ENCODE measurements at places on chromosomes 7 and 10.

GRCh38 chr10:48541144-48541795 is 63.6 kb downstream of the ARHGAP22 start:
- no peak for DNase-seq

DNA sequence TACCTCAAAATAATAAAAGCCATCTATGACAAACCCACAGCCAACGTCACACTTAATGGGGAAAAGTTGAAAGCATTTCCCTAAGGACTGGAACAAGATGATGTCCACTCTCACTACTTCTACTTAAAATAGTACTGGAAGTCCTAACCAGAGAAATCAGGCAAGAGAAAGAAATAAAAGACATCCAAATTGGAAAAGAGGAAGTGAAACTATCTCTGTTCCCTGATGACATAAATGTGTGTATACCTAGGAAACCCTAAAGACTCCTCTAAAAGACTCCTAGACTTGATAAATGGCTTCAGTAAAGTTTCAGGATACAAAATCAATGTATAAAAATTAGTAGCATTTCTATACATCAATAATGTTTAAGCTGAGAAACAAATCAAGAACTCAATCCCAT is 314.1 kb downstream of the WDR37 start:
- DNase-seq: no peak

- no peak for DNase-seq
These were observed 169.5 kb upstream of the LYZL1 start for GRCh38 chr10:29119374-29119773.

DNA sequence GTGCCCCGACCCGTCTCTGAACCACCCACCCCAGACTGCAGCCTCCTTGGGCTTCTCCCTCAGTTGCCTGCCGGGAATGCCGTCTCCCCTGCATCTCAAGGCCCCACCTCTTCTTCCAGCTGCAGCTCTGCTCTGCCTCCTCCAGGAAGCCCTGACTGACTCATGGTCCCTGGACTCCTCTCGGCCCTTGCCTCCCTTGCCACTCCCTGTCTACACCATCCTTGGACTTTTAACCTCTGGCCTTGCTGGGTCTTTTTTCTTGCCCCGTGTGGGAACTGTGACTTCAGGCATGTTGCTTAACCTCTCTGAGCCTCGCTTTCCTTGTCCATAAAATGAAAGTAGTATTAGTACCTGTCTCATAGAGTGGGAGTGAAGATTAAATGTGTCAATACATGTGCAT is 56.3 kb downstream of the C10orf105 start:
- no peak for DNase-seq

DNA sequence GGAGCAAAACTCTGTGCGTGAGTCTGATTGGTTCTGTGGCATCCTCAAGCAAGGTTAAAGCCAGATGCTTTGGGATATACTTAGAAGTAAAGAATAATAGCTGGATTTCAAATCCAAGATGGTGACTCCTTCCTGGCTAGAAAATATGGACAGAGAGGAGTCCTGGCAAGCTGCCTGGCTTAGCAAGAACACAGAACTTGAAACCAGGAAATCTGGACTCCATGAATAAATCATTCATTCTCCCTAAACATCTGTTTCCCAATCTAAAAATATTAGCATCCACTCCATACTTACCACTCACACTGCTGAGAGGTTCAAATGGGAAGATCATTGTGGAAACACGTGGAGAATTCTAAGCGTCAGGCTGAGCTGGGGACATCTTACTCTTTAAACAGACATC is 1074.1 kb upstream of the AUTS2 start:
- DNase-seq: no peak

- no peak for DNase-seq
These were observed 257.0 kb upstream of the ZNF32 start for GRCh38 chr10:43905512-43906236.

- DNase-seq: no peak
These were observed 382.1 kb downstream of the ANKRD7 start for GRCh38 chr7:118606602-118607001.

DNA sequence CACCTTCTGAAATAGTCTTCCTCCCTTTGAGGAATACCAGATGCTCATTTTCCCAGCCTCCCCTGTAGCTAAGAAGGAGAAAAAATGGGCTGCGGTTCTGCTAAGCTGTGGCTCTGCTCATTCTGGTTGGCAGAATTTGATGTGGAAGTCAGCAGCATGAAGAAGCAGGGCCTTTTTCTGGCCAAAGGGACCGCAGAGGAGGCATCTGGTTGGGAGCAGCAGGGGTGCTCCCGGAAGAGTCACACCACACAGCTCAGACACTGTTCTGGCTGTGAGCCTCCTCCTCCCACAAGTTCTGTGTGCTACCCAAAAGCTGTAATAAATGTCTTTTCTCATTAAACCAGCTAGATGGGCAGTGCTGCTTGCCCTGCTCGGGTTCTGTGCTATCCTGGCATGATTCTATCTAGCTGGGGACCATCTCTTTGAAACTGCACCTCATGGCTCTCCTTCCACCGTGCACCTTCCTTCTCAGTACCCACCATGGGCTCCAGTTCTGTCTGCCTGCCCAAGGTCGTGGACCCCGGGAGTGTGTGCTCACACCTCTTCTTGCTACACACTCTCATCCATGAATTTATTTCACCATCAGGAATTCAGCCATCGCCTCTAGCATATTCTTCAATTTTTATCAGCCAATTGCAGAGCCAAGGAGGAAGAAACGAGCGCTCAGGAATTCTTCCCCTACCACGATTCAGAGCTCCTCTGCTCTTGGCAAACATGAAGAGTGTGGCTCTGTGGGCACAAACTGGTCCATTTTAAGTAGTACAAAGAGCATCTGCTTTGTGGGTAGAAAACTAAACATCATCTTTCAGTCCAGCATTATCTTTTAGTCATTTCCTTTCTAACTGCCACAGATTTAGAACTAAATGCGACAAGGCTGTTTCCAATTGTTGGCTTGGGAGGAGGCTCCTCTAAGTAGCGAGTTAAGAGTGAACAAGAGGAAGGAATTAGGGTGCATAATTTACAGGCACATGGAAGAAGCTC is 76.9 kb downstream of the FAM171A1 start:
- no peak for DNase-seq

DNA sequence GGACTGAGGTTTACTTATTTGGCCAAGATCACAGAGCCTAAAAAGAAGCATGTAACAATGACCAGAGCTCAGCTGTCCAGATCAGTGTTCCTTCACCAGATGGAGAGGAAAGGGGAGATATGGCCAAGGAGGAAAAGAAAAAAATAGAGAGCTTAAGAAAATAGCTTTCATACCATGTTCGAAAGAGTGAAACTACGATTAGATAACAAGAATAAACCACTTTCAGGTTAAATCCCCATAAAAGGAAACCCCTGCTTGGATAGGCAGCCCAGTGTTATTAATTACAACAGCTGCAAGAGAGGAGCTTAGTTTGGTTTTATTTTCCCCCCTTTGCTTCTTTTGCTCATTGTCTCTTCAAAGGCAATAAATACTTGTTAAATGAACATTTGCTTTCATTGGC is 160.8 kb downstream of the ZNF438 start:
- DNase-seq: no peak

DNA sequence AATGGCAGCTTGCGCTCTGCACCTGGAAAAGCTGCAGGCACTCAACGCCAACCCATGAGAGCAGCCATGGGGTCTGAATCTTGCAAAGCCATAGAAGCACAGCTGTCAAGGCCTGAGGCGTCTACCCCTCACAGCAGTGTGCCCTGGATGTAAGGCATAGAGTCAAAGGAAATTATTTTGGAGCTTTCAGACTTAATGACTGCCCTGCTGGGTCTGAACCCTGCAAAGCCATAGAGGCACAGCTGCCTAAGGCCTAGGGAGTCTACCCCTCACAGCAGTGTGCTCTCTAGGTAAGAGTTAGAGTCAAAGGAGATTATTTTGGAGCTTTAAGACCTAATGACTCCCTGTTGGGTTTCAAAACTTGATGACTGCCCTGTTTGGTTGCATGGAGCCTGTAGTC is 706.9 kb upstream of the VSTM2A start:
- DNase-seq: no peak

- no peak for DNase-seq
These were observed 316.6 kb upstream of the TMEM229A start for GRCh38 chr7:124349443-124349842.

DNA sequence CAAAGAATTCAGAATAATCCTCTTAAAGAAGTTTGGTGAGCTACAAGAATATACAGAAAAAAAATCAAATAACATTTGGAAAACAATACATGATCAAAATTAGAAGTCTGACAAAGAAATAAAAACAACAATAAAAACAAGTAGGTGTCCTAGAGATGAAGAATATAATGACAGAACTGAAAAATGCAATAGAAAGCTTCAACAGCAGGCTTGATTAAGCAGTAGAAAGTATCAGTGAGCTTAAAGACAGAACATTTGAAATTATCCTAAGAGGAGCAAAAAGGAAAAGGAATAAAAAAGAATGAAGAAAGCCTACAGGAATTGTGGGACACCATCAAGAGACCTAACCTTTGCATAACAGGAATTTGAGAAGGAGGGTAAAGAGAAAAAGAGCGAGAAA is 238.8 kb downstream of the ZEB1 start:
- no peak for DNase-seq

DNA sequence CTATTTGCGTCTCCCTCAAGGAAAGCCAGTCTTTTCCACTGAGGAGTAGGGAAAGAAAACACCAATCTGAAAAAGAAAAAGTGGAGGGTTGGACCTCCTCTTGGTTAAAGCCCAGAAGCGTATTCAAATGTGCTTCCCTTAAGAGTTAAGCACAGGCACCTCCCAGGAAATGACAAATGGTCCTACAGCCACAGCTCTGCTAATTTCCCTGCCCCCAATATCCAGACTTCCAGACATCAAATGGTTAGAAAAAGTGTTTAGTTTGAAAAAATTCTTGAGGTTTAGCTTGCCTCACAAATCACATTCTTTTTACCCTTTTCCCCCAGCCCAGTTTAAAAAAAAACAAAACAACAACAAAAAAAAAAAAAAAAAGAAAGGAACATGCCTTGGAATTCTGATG is 19.0 kb upstream of the COL1A2 start:
- no peak for DNase-seq

DNA sequence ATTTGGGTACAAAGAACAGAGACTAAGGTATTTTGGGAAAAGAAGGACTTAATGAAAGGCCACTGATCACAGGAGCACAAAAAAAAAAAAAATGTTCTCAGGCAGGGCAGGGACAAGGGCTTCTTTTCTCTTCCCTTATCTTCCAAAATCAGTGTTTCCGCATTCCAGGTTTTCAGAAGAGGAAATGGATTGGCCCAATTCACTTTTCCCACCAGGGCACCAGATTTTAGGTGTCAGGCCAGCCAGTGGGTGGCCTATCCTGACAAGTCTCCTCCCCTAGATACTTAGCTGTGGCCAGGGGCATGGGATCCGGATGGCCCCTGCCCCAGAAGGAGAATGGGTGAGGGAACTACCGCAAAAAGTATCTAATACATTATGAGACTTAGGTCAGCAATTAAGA is 88.9 kb upstream of the WAC start:
- DNase-seq: no peak

- DNase-seq: no peak
These were observed 225.0 kb downstream of the AUTS2 start for GRCh38 chr7:69823151-69823744.

DNA sequence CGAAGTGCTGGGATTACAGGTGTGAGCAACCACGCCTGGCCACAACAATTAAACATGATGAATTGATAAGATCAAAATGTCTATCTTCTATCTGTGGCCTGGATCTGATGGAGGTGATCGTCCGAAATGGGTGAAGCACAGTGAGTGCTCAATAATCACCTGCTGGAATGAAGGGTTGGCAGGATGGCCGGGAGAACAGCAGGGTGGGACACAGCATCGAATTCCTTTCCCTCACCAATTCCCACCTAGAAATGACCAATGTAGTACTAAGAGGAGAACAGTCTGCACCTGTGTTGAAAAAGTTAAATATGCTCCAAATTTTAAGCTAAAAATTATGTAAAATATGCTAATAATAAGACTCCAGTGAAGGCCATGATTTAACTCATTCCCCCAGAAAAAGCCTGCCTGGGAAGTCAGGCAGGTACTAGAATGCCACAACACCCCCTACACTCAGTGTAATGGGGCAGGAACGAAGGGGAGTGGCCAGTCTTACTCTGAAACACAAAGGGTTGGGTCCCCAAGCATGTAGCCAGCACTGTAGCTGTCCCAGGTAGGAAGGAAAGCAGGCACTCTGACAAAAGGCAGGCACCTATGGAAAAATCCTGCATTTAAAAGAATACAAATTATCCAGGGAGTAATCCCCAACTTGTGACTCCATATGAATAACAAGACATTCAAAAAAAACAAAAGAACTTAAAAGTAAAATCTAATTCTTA is 110.3 kb downstream of the VPS41 start:
- DNase-seq: no peak

DNA sequence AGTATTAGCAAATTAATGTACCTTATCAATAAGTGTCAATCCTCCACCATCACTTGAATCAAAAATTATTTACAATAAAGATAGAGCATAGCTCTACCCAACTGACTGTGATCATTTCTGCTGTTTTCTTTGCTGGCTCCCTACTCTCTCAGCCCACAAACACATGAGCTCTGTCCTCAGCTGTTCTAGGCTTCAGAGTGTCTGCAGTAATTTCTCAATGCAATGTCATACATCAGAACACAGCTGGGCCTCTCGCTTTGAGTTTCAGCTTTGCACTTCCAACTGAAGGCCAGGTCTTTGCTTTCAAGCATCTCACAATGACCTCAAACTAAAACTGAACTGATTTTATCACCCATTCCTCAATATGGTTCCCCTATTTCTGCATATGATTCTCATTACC is 55.7 kb downstream of the RNF133 start:
- DNase-seq: no peak

- DNase-seq: no peak
These were observed 273.1 kb downstream of the SEMA3D start for GRCh38 chr7:84913731-84914130.

DNA sequence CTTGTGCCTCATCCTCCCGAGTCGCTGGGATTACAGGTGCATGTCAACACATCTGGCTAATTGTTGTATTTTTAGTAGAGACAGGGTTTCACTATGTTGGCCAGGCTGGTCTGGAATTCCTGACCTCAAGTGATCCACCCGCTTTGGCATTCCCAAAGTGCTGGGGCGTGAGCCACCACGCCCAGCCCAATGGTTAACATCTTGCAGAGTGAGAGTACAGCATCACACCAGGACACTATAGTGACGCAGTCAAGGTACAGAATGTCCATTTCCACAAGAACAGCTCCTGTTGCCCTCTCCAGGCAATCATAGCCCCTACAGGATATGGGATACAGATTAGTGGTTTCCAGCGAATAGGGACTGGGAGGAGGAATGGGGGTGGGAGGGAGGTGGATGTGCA is 34.0 kb downstream of the MYO1G start:
- DNase-seq: no peak

DNA sequence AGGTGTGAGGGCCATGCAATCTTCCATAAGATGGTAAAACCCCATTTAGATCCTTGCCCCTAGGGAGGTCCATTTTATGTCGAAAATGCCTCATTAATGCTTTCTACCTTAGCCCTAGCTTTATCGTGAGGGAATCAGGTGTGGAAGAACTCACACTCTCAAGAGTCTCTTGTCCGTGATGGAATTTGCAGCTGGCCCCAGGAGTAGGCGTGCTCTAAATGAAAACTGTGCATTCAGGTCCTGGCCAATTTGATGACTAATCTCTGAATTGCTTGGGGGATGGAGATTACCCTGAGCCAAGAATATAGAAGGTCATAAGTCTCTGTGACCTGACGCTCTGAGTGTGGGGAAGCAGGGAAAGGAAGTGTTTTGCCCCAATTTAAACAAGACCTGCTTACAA is 6.6 kb downstream of the C10orf90 start:
- DNase-seq: no peak

All from stimulated activated CD4-positive, alpha-beta T cell treated with anti-CD3 and anti-CD28 coated beads, Interleukin-1b, Interleukin-23, amount 100 ng/mL, for 4 hours (primary cell).